ENCODE measurements at places on chromosomes 7 and 10.

DNA sequence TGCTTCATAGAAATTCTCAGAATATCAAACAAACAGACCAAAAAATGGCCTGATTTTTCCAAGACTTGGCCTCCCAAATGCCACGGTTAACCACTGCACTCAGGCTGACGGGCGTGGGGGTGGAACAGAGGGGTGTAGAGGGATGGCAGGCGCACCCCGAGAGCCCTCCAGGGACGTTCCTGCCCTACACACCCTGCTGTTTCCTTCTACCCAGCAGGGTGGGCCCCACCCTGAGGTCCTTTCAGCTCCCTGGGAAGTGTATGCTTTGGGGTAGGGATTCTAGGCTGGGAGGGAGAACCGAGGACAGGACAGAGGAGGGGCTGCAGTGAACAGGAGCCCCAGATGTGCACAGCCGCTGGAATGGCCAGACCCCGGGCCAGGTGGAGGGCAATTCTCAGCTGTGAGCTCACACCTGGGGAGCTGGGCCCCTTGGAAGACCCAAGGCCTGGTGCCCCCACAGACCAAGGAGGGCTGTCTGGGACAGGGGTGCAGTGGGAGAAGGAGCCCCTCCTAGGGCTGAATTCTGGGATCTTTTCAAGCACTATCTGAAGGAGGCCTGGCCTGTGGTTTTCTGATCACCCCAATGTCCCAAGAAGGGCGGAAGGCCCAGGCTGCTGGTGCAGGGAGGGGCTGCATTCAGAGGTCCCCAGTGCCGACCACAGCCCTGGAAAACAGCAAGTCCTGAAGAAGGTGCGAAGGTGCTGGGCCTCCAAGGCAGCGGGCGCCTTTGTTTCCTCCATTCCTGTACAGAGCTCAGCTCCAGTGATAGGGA is 32.9 kb upstream of the INPP5A start:
- no peak for DNase-seq

GRCh38 chr7:37718585-37718984 is 35.0 kb downstream of the GPR141 start:
- DNase-seq: no peak

- DNase-seq: no peak
These were observed 222.2 kb downstream of the DNAJB6 start for GRCh38 chr7:157558875-157559595.

DNA sequence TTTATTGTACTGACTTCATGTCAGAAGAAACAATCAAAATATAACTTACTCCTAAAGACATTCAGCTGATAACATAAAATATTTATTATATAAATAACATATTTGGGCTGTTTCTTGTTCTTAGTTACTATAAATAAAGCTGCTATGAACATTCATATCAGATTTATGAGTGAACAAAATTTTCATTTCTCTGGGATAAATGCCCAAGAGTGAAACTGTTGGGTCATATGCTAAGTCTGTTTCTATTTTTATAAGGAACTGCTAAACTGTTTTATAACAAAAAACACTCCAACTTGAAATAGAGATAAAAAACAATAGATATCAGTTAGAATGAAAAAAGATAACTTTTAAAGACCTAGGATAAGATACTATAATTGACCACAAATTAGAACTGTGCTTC is 26.5 kb upstream of the CC2D2B start:
- no peak for DNase-seq

DNA sequence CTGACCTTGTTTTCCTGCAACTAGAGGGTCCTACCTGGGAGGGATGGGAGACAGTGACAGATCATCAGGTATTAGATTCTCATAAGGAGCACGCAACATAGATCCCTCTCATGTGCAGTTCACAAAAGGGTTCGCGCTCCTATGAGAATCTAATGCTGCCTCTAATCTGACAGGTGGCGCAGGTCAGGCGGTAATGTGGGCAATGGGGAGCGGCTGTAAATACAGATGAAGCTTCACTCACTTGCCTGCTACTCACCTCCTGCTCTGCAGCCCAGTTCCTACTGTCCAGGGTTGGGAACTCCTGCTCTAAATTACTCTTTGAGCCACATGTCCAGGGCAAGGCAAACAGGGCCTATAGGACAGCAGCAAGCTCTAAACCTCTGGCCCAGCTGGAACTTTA is 46.2 kb downstream of the GFRA1 start:
- DNase-seq: no peak

DNA sequence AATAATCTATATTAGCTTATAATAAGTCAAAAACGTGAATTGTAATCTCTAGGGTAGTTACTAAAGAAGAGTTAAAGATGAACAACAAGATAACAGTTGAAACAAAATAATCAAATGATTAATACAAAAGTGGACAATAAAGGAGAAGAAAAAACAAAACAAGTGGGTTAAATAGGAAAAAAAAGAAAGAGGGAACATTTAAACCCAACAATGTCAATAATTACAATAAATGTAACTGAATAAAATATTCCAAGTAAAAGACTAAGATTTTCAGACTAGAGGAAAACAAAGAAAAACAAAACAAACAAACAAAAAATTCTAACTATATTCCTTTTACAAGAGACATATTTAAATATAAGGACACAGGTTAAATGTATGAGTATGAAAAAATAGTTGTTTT is 38.0 kb upstream of the ZEB1 start:
- no peak for DNase-seq

Measured in non-pigmented ciliary epithelial cell (primary cell).